Left lung (tissue), 14 donors: ENCODE measurements at places on chromosomes 13 and 19. TPM values are rescaled to one million over a fixed set of nuclear protein-coding genes. Genes with fewer than 3 reads are reported as not detected.
A peak's percentile ranks its signal among the peaks of the same experiment; 100 is the strongest.

DNA sequence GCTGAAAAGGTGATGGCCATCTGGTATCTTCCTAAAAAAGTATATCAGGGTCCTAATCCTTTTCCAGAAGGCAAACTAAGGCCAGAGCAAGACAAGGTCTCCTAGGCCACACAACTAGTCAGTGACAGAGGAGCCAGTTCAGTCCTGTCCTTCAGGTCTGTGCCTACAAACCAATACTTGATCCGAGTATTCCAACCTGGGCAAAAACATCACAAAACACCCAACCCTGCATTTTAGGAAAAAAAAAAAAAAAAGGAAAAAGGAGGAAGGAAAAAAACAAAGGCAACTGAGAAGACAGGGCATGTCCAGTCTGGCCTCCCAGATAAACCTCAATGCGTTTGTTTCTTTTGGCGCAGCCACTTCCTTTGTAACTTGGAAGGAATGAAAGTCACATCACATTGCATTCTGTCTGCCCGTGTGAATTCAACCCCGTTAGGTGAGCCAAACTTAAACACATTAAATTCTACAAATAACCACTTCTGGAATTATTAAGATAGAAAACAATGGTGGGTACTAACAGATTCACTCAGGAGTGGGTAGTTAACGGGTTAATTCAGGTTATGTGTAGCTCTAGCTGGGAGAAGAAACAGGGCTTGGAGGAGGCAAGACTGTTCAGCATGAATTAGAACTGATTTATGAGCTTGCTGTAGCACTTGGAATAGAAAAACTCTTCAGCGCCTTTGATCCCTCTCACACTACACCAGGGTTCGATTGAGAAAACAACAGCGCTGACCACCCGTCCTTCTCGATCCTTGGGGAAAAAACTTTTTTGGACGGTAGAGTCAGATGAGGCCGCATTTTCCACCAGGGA is 43.0 kb upstream of the HNRNPA1L2 start:
- H3K4me3 ChIP-seq: no peak overlapping the region
- no peaks in the 10 kb centered on the region for H3K36me3 ChIP-seq
- peak; percentile 40 for DNase-seq
- H3K4me1 ChIP-seq: peaks cover 10% of the 10 kb centered on the region

GRCh38 chr19:46488551-46488950 is 7.1 kb downstream of the PNMA8B start:
- H3K4me3 ChIP-seq: no peak overlapping the region
- DNase-seq: no peak
- H3K4me1 ChIP-seq: peaks cover 22% of the 10 kb centered on the region
- no peak overlapping the region for H3K27ac ChIP-seq

GRCh38 chr19:36009633-36010379 is 1.2 kb upstream of the SYNE4 start:
- no peak overlapping the region for H3K27ac ChIP-seq
- H3K4me1 ChIP-seq: peaks cover 26% of the 10 kb centered on the region
- peak; percentile 53 for DNase-seq
- H3K36me3 ChIP-seq: no peaks in the 10 kb centered on the region

GRCh38 chr19:45816236-45817009 is 1.3 kb upstream of the RSPH6A start:
- H3K27me3 ChIP-seq: peaks cover 37% of the 10 kb centered on the region
- DNase-seq: no peak
- H3K4me3 ChIP-seq: no peak overlapping the region
- H3K27ac ChIP-seq: no peak overlapping the region
- H3K4me1 ChIP-seq: no peaks in the 10 kb centered on the region
- no peaks in the 10 kb centered on the region for H3K36me3 ChIP-seq

- H3K36me3 ChIP-seq: no peaks in the 10 kb centered on the region
- no peak overlapping the region for H3K4me3 ChIP-seq
- DNase-seq: peak; percentile 56
- H3K27ac ChIP-seq: no peak overlapping the region
- no peaks in the 10 kb centered on the region for H3K4me1 ChIP-seq
These were observed 1.8 kb upstream of the LRRC4B start for GRCh38 chr19:50569938-50570540.

DNA sequence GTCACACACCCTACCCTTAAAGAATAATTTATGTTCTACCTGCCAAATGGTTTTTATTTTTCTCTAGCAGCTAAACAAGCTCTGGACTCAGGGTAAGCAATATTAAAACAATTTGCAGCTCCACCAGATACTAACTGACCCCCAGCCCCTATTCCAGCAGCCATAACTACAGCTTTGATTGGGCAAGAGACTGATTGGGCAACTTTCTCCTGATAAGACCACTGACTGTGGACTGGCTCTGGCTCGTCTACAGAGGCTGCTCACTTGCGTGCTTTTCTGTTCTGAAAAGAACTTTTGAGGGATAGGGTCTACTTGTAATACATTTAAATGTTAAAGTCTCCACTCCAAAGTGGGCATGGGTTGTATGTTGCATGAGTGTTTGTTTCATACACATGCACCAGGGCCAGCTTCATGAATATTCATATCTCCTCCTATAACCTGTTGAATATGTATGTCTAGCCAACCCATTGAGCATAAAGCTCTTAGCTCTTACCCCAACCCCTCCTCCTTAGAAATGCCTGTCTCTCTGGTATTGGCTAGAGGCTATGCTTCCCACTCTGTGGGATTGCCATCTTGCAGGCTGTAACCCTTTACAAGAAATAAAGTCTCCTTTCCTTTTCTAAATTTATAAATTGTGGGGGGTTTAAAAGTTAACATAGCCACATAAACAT is 19.9 kb downstream of the OR7A5 start:
- H3K27ac ChIP-seq: no peak overlapping the region
- no peak overlapping the region for H3K4me3 ChIP-seq
- no peaks in the 10 kb centered on the region for H3K36me3 ChIP-seq
- no peaks in the 10 kb centered on the region for H3K27me3 ChIP-seq
- DNase-seq: no peak

GRCh38 chr19:45955905-45956608 is 17.6 kb downstream of the NOVA2 start:
- no peaks in the 10 kb centered on the region for H3K36me3 ChIP-seq
- peaks cover 18% of the 10 kb centered on the region for H3K4me1 ChIP-seq
- no peak for DNase-seq

- no peak for DNase-seq
- no peak overlapping the region for H3K27ac ChIP-seq
- H3K36me3 ChIP-seq: no peaks in the 10 kb centered on the region
- peaks cover 5% of the 10 kb centered on the region for H3K27me3 ChIP-seq
These were observed 8.9 kb downstream of the RTBDN start for GRCh38 chr19:12825254-12826131.

DNA sequence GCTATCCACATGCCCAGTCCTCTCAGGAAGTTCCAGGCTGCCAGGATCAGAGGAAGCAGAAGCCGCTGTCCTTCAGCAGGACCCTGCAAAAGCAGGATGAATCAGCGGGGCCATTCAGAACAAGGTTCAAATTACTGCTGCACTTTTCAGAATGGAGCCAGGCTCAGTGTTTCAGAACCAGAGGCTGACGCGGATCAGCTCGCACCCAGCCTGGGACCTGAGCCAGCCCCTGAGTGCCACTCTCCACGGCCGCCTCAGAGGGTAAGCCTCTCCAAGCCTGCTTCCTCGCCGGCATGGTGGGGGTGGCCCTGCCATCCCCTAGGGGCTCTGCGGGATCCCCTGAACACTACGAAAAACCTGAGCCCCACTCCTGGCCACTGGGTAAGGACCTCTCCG is 24.7 kb downstream of the RASA3 start:
- H3K4me3 ChIP-seq: no peak overlapping the region
- H3K36me3 ChIP-seq: no peaks in the 10 kb centered on the region
- peak; percentile 38 for DNase-seq

DNA sequence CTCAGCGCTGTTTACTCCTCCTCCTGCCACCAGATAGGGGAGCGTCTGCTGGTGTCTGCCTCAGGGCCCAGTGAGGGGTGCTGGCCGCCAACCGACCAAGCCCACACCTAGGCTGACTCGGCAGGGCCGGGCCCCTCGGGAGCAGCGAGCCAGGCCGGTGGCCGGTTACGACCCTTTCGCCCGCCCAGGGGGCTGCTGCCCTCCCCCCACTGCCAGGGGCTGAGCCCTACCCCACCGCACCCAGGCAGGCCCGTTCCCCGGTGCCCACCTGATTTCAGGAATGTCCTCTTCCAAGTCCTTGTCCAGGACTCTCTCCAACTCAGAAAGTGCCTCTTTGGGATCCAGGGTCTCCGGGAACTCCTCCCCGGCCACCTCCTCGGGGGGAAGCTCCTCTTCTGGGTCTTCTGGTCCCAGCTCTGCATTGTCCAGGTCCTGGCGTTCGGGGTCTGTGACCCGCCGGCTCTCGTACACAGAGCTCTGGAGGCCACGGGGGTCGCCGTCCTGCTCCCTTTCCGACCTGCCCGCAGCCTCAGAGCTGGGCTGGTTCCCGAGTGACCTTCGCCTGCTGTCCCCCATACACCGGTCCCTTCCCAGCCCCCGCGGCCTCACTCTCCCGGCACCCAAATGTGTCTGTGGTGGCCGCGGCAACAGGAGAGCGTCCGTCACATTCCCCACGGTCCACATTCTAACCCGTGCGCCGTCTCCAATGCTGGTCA is 31.0 kb upstream of the MIER2 start:
- no peak overlapping the region for H3K4me3 ChIP-seq
- peaks cover 6% of the 10 kb centered on the region for H3K27me3 ChIP-seq
- no peaks in the 10 kb centered on the region for H3K36me3 ChIP-seq
- DNase-seq: no peak
- no peaks in the 10 kb centered on the region for H3K4me1 ChIP-seq

DNA sequence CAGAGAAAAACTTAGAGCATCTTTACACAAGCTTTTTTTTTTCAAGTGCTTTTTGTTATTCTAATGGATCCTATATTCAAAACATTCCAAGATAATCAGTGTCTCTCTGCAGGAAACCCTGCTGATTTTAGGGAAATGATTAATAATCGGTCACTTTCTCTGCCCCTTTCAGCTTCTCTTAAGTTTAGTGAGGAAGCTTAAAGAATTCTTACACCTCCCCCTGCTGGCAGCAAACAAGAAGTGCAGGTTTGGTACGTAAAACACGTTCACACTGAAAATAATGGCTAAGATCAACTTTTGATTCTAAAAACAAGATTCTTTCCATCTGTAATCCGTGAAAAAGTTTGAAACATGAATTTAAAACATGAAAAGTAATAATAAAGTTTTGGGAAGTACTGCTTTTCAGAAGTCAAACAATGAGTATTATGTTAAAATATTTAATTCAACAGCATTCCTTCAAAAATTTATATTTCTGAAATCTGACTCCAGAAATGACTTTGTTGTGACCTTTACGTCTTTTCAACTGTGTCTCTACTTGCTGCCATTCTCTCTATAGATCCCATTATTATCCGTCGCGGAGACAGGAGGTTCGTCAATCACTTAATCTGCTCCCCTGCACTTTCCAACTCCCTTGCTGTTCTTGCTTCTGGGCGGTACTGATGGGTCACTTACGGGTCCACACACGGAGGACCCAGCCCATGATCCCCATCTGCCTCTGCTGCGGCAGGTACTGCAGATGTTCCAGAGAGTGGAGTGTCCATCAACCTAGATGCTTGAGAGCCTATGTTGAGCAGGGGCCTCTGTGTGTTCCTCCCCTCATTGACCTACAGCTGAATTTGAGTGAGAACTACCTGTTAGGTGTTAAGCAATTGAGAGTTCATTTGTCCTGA is 203.1 kb upstream of the EDNRB start:
- H3K27me3 ChIP-seq: no peaks in the 10 kb centered on the region
- peaks cover 11% of the 10 kb centered on the region for H3K4me1 ChIP-seq
- H3K27ac ChIP-seq: no peak overlapping the region
- no peaks in the 10 kb centered on the region for H3K36me3 ChIP-seq
- DNase-seq: no peak
- no peak overlapping the region for H3K4me3 ChIP-seq

- DNase-seq: no peak
- no peaks in the 10 kb centered on the region for H3K27me3 ChIP-seq
- H3K4me3 ChIP-seq: no peak overlapping the region
- no peaks in the 10 kb centered on the region for H3K4me1 ChIP-seq
- no peak overlapping the region for H3K27ac ChIP-seq
- no peaks in the 10 kb centered on the region for H3K36me3 ChIP-seq
These were observed 1.5 kb upstream of the RGCC start for GRCh38 chr13:41455725-41456419.

DNA sequence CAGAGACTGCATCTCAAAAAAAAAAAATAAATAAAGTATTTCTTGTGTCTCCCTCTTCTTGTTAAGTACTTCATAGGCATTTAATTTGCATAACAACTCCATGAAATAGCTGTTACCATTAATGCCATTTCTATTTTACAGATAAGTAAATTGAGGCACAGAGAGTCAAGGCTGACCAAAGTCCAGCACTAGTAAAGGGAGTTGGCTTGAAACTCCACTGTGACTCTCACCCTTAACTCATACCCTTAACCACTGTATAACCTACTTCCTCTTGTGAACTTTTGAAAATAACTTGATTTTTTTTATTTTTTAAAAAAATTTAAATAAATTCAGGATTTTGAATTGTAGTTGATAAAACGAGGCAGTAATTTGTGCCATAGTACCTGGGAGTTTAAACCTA is 6.0 kb downstream of the GPATCH1 start:
- H3K4me3 ChIP-seq: no peak overlapping the region
- H3K27me3 ChIP-seq: no peaks in the 10 kb centered on the region
- H3K27ac ChIP-seq: no peak overlapping the region
- DNase-seq: no peak

- DNase-seq: no peak
- peaks cover 46% of the 10 kb centered on the region for H3K36me3 ChIP-seq
- H3K27me3 ChIP-seq: no peaks in the 10 kb centered on the region
These were observed 23.4 kb downstream of the ZNF507 start for GRCh38 chr19:32368787-32369186.

DNA sequence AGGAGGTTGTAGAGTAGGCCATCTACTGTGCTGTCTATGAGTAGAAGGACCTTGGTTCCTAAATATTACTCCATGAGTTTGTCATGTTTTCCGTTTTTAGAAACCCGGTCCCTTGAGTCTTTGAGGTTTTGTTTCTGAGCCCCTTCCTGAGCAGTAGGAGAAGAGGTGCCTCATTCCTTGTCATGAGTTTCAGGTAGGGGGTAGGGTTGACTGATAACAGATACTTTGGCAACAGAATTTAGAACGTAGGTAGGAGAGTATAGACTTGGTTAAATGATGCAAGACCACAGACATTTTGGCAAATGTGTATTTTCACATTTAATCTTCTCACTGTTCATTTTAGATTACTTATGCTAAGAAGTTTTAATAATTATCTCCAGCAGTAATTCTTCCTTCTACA is 24.6 kb downstream of the LMO7 start:
- H3K27ac ChIP-seq: no peak overlapping the region
- no peak overlapping the region for H3K4me3 ChIP-seq
- H3K27me3 ChIP-seq: no peaks in the 10 kb centered on the region
- DNase-seq: no peak

- H3K4me3 ChIP-seq: no peak overlapping the region
- no peaks in the 10 kb centered on the region for H3K4me1 ChIP-seq
- H3K36me3 ChIP-seq: no peaks in the 10 kb centered on the region
- H3K27me3 ChIP-seq: no peaks in the 10 kb centered on the region
- H3K27ac ChIP-seq: no peak overlapping the region
These were observed 16.3 kb upstream of the RAP2A start for GRCh38 chr13:97417698-97418097.

Gene GZMM
- 0.65 TPM for polyA plus RNA-seq

Gene ZNF132
- 11.8 TPM for polyA plus RNA-seq

Gene ZNF737
- 37.2 TPM for polyA plus RNA-seq

Gene OR10H2
- polyA plus RNA-seq: not detected

Gene KLK4
- polyA plus RNA-seq: not detected
